ENCODE measurements at places on chromosomes 13 and 19.

DNA sequence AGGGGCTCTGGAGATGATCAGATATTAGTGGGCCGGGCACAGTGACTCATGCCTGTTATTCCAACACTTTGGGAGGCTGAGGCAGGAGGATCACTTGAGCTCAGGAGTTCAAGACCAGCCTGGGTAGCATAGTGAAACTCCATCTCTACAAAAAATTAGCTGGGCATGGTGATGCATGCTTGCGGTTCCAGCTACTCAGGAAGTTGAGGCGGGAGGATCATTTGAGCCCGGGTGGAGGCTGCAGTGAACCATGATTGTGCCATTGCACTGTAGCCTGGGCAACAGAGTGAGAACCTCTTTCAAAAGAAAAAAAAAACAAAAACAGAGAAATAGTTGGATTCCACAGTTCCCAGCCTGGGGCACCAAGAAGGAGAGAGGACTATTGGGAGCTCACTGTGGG is 17.9 kb upstream of the SHFL start:
- DNase-seq, result no peak

DNA sequence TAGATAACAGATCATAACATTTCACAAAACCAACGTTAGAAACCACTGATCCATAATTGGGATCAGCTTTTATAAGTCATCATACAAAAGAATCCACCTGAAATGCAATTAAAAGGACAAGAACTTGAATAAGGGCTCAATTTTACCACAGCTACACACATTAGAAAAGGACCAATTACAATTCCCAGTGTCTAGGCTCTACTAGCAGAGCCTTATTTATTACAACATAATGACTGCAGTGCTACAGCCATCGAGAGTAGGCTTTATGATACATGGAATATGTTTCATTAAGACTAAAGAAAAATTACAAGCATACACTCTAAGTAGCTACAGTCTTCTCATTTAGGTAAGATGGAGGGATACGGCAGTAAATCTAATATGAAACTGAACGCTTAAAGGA is 2.9 kb downstream of the RBM26 start:
- no peak for DNase-seq

DNA sequence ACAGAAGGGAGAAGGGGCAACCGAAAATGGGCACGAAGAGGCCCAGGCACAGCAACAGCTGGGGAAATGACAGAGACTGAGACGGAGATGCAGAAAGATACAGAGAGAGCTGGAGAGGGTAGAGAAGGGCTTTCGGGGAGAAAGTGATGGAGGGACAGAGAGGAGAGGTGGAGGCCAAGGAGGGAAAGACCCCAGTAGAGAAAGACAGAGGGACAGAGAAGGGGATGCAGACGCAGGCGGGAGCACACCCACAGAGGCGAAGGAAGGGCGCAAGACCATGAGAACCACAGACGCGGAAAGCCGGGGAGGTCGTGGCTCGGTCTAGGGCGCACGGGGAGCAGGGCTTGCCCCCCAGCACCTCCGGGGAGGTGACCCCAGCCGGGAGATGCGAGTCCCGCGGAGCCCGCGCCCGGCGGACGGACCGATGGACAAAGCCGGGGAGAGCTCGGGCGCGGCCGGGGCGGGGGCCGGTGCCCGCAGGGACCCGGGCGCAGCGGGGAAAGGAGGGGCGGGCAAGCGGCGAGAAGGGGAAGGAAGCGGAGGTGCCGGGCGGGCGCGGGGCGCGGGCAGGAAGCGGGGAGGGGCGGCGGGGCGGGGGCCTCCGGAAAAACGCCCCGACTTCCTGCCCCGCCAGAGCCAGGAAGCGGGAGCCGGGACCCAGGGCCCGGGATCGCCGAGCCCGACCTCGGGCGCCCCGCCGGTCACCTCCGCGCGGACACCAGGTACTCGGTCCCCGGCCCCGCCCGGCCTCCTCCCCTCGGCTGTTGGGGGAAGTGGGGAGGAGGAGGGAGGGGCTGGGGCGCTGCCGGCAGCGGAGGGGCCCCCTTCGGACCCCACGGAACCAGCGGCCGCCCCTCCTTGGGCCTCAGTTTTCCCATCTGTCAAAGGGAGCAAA is at the start of gene ARHGEF1:
ARHGEF1 (plus strand) TSS at position 617 of the 895 bp plus-strand sequence. CDS start 4,899 bp downstream, outside the sequence.
- no peak for DNase-seq

DNA sequence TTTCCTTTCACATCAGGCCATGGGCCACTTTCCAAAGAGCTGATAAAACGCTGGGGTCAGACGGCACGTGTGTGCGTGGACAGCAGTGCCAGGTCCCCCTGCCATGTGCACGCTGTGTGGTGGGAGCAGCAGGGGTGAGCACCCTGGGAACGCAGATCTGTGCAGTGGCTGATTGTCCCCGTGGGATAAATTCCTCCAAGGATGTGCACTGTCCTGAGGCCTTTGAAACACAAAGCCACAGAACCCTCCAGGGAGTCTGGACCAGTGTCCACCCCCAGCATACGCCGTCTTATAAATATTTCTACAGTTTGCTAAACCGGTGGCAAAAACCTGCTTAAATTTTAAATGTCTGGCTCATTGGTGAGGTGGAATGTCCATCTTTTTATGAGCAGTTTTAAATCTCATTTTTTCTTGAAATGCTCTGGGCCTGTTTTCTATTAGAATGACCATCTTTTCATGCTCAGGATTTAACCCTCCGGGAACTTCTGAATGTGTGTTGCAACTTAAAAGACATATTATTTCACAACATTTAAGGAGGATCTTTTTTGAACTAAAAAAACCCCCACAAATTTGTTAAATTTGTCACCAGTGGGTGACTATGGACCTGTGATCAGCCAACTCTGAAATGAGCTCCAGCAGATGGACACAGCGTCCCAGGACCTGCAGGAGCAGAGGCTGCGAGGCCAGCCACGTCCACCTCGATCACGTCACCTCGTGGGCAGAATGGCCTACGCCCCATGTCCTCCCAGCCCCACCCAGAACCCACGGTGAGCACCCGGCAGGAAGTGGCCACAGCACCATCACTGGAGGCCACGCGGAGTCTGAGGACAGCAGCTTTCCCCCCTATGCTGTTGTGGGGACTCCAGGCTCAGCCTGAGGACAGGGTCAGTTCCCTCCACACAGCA is 68.6 kb downstream of the RASA3 start:
- DNase-seq, result no peak

DNA sequence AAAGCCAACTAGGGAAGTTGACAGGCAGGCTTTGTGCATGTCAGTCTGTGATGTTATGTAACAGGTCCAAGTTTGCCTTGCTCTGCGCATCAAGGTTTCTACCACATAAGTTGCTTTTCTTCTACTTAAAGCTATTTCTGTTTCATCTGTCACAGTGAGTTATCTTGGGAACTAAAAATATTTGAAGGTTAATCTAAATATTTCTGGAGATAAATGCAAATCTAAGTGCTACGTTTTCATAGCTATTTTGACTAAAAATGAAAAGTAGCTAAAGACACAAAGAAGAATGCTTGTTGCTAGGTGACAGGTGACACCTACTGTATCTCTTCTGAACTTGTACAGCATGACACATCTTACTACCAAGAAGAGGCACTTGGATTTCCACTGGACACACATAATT is 135.6 kb downstream of the KLF12 start:
- no peak for DNase-seq

- DNase-seq, result no peak
Measured at GRCh38 chr19:30512176-30513081, 140.2 kb downstream of the ZNF536 start.

DNA sequence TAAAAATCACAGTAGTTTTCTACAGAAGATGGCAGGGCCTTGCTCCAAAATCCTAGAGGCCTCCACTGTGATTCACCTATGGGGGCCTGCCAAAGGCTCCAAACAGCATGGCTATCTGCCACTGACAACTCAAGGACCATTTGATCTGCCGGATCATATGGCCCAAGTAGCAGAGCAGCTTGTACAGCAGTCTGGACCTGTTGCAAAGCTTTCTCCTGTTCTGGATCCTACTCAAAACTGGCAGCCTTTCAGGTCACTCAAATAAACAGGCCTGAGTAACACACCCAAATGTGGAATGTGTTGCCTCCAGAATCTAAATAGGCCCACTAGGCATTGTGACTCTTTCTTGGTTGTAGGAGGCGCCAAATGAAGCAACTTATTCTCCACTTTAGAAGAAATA is 1049.3 kb downstream of the PCDH9 start:
- no peak for DNase-seq
